ENCODE measurements at places on chromosomes 1 and 21.

DNA sequence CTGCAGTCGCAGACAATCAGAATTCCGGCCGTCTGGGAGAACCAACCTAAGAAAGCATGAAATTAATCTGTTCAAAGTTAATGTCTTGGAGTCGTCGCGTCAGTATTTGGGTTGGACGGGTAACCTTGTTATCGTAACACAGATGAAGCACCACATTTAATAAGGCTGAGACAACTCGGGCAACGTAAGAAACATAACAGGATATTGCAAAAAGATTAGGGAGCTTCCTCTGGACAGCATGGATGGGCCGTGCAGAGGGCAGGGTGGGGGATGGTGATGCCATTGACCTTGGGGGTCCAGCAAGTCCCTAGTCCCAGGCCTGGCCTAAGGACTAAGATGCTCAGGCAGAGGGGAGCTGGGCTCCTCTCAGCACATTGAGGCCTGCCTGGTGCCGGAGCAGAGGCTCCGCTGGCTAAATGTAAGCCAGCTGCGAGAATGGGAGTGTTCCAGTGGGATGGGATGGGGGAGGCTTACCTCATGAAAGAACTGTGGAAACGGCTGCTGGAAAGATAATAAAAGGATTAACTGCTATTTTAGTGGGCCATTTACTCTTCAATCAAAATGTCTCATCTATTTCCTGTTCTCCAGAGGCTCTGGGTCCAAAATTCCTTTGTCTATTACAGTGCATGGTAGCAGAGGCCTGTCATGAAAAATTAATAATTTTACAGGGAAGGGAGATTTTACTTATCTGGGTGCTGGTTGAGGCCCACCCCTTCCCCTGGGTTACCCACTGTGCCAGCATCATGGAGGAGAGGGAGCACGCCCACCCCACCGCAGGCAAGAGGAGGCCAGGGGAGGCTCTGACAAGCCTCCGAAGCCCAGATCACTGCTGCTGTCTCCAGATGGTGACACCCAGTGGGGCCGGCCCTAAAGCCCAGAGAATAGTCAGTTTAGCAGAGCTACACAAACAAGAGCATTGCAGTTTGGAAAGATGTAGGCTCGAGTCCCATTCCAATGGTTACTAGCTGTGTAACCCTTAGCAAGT is 131.6 kb downstream of the DMRTB1 start:
- DNase-seq: no peak

GRCh38 chr1:41013796-41014195 is 7.7 kb downstream of the SLFNL1 start:
- no peak for DNase-seq

DNA sequence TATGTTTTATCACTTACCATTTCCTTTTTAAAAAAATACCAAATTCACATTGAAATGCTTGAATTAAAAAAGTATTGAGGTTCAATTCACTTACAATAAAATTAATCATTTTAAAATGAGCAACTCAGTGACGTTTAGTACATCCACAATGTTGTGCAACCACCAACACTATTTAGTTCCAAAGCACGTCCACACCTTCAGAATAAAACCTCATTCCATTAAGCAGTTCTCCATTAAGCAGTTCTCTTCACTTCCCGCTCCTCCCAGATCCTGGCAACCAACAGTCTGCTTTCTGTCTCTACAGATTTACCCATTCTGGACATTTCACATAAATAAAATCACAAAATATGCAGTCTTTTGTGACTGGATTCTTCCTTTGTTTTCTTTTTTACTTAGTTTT is 41.3 kb downstream of the GNG4 start:
- DNase-seq: no peak

- DNase-seq: no peak
Observed at GRCh38 chr1:161502181-161502580, 3.1 kb upstream of the FCGR2A start.

- DNase-seq: no peak
Observed at GRCh38 chr1:11245904-11246719, 16.2 kb downstream of the MTOR start.

Measured in stimulated activated CD8-positive, alpha-beta memory T cell treated with anti-CD3 and anti-CD28 coated beads, Interleukin-7, amount 100 ng/mL, for 24 hours (primary cell).